PC-9 (cell line): ENCODE measurements at places on chromosomes 6 and 20.

DNA sequence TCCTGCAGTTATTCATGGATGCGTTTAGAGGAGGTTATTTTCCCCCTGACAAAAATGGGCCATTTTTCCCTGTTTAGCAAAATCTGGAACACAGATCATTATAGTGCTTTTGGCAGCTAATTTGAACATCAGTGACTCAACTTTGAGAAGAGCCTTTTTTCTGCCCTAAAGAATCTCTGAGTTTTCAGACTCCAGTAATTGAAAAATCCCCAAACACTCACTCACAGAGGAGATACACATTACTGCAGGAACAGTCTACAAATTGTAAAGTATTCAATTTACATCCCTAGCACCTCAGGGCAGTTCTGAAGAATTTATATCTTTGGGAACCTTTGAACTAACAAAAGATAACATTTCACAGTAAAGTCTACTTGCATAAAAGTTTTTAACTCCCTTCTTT is 966.6 kb upstream of the SLC35B3 start:
- no peak for DNase-seq

DNA sequence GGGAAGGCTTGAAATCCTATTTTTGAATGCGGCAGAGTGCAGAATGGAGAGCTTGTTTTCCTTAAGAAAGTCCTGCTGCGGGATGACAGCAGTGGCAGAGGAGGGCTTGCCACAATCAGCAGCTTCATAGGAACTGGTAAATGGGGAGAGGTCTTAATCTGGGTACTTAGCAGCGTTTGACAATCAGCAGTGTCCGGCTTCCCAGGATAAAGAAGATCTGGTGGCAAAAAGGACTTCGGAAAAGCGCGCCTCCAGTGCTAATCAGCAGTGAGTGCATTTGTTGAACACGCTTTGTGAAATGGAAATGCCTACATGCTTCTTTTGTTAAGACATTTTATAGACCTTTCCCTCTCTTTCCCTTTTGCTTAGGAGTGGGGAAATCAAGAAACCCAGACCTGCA is 735.7 kb downstream of the QKI start:
- no peak for DNase-seq

GRCh38 chr6:84691978-84692623 is 72.3 kb downstream of the TBX18 start:
- DNase-seq = no peak

GRCh38 chr6:30707281-30707850 is 9.7 kb downstream of the MDC1 start:
- peak; percentile 53 for DNase-seq

- DNase-seq = no peak
Observed at GRCh38 chr6:38485488-38485887, 154.2 kb downstream of the BTBD9 start.

- no peak for DNase-seq
Observed at GRCh38 chr6:158191761-158192160, 23.6 kb downstream of the GTF2H5 start.

- no peak for DNase-seq
Observed at GRCh38 chr6:70118670-70119069, 184.2 kb downstream of the COL9A1 start.
